ENCODE measurements at places on chromosomes 1 and 21.
A peak's percentile ranks its signal among the peaks of the same experiment; 100 is the strongest.

DNA sequence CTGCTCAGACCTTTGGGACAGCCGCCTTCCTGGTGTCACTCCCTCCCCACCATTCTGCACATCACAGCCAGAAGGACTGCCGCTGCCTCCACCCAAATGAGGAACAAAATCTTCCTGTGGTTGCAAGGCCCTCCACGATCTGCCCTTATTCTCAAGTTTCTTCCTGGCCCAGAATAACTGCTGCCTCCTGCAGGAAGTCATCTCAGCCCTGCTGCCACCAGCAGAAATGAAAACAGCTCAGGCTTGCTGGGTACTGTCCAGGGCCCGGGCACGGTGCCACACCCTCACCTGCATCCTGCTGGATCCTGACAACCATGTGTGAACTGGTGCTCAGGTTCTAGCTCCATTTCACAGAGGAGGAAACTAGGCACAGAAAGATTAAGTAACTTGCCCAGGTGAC is 2.8 kb downstream of the CLDN19 start:
- no peak for DNase-seq

- no peak for DNase-seq
These were observed 20.7 kb upstream of the ZC3H12A start for GRCh38 chr1:37453647-37454046.

DNA sequence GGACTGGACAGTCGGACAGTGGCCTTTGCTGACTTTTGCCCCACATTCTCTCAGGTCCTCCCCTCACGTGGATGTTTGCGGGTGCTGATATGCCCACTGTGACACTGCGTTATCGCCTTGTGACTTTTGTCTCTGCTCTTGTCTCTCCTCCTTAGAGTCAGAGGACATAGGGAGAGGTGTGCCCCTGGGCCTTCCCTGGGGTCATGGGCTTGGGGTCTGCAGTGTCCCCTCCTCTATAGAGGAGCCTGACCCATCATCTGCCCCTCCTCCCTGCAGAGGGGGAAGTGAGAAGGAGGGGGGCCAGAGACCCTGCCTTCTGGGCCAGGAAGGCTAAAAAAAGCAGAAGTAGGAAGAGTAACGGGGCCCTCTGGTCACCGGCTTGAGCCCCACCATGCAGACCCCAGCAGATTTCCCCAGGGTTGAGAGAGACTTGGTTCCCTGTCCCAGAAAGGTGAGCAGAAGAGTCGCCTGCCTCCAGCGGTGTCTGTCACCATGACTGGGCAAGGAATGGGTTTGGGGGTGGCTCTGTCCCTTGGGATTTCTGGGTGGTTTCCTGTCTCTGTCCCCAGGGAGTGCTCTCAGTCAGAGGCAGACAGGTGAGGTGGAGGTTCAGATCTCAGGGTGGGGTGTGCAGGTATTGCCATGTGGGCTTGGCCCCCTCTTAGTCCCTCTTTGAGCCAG is 13.3 kb downstream of the RPS6KA1 start:
- DNase-seq, result no peak

- DNase-seq, result no peak
These were observed 326.4 kb downstream of the NTNG1 start for GRCh38 chr1:107467286-107467685.

DNA sequence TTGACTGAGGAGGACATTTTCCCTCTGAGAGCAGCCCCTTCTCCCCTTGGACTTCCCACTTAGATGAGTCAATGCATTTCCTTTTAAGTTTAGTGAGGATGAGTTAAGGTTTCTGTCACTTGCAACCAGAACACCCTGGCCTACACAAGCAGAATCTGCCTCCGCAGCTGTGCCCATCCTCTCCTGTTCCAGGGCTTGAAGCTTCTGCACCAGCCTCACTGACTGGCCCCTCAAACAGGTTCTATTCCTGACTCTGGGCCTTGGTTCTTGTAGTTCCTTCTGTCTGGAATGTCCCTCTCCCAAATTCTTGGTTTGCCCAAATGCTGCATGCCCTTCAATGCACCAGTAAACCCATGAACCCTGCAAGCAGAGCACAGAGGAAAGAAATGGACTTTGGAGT is 394.4 kb downstream of the PTPRU start:
- no peak for DNase-seq

- no peak for DNase-seq
These were observed 143.6 kb upstream of the WNT4 start for GRCh38 chr1:22286491-22286890.

DNA sequence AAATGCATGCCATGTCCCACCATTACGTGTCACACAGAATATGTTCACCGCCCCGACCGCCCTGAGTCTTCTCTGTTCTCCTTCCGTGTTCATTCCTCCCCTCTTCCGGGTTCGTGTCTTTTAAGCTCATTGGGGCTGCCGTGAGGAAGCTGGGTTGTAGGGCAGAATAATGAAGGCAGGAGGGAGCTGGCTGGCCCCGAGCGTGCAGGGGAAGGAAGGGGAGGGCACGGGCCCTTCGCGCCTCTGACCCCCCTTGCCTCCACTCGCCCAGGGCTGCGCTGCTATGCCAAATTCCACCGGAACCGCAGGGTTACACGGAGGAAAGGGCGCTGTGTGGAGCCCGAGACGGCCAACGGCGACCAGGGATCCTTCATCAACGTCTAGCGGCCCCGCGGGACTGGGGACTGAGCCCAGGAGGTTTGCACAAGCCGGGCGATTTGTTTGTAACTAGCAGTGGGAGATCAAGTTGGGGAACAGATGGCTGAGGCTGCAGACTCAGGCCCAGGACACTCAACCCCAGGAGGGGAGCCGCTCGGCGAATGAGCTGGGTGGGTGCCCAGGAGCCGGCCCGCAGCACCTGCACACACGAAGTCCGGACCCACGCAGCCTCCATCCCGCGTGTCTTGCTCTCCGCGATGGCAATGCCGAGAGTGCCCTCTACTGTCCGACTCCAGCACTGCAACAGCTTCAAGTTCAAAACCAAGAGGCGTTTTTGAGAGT is 16.5 kb upstream of the AGTRAP start:
- DNase-seq, result peak; percentile 89

- no peak for DNase-seq
These were observed 41.6 kb upstream of the GUCA2A start for GRCh38 chr1:42206164-42206563.

DNA sequence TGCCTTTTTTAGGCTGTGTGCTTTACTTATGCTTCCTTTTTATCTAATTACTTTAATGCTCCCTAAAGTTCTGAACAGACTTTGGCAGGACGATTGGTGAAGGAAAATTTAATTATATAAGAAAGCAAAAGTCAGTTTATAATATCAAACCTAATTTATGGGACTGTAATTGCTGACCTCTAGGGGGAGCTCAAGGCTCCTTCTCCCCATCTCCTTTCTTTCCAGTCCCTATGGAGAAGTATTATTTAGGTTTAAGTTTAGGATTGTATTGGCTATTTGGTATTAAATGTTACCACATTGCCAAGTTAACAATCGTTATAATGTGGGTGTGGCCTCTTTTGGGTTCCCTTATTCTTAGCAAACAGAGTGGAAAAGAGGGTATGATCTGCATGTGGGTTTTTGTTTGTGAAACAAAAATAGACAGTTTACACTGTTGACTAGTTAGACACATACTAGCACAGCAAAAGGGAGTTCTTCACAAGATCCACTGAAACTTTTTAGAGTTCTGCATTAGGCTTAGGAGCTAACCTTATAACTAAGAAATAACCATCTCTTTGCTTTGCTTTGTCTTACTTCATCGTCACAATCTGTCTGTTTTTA is 48.2 kb upstream of the TNFSF4 start:
- peak; percentile 30 for DNase-seq

DNA sequence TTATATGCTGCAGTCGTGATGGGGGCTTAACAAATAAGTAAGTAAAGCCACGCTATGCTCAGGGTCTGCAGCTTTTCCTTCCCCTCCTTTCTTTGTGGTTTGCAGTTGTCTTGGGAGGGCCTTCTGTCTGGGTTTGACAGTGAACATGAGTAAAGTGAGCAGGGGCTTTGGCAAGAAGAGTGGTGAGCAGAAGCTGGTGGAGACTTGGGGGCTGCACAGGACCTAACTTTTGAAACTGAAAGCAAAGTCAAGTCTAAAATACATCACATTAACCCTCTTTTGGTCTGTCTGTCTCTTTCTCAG is 368.6 kb upstream of the VAMP3 start:
- no peak for DNase-seq

DNA sequence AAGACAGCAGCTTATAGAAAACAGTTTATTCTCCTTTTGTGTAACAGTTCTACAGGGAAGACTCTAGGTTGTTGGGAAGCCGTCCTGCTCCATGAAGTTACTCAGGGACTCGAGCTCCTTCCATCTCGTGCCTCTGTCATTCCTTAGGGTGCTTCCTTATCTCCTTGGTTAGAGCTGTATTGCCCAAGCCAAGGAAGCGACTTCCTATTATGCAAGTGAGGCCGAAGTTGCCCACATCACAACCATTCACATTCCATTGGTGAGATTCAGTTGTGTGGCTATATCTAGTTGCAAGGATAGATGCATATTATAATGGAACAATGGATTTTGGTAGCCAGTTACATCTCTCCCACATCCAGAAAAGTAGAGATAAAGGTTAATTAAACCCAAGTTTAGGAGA is 9.0 kb downstream of the GSTM5 start:
- DNase-seq, result no peak

DNA sequence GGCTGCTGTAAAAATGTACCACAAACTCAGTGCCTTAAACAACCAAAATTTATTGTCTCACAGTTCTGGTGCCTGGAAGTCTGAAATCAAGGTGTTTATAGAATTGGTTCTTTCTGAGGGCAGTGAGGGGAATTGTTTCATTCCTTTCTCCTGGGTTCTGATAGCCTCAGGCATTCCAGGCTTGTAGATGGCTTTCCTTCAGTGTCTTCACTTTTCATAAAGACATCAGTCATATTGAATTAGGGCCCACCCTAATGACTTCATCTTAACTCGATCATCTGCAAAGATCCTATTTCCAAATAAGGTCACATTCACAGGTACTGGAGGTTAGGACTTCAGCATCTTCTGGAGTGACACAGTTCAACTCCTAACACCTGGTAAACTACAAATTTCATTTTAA is 15.0 kb downstream of the CDKN2C start:
- DNase-seq, result no peak

DNA sequence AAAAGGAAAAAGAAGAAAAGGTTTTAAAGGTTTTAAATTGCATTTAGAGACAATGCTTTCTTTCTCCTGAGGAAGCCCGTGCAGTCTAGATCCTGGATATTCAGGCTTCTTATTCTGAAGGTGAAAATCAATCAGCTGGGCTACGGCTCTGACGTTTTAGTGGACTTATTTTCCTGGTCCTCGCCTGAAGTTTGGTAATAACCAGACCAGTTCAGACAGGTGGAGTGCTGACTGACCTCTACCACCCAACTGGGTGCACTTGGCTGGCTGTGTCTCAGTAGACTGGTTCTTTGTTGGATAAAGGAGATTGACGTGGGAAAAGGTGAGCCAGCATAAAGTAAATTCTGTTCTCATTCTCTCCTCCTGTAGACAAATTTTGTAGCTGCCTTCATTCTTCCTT is 7.2 kb upstream of the ATP1A1 start:
- no peak for DNase-seq

GRCh38 chr21:16307256-16307655 is 577.5 kb downstream of the USP25 start:
- DNase-seq, result peak; percentile 33

GRCh38 chr1:78156805-78157521 is 111.2 kb downstream of the GIPC2 start:
- peak; percentile 20 for DNase-seq

DNA sequence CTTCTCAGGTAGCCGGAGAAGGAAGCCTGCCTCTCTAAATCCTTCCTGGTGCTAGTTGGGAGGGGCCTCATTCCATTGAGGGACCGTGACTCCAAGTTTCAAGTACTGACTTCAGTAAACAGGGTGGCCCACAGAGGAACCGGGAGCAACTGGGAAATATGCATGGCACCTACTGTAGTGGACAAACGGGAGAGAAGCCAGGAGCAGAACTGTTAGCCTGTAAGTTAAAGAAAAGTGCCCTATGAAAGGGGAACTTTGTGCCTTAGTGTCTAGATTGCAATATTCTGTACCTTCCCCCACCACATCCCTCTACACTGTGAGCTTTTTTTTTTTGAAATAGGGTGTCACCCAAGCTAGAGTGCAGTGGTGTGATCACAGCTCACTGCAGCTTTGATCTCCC is 33.2 kb upstream of the KANK4 start:
- DNase-seq, result no peak

DNA sequence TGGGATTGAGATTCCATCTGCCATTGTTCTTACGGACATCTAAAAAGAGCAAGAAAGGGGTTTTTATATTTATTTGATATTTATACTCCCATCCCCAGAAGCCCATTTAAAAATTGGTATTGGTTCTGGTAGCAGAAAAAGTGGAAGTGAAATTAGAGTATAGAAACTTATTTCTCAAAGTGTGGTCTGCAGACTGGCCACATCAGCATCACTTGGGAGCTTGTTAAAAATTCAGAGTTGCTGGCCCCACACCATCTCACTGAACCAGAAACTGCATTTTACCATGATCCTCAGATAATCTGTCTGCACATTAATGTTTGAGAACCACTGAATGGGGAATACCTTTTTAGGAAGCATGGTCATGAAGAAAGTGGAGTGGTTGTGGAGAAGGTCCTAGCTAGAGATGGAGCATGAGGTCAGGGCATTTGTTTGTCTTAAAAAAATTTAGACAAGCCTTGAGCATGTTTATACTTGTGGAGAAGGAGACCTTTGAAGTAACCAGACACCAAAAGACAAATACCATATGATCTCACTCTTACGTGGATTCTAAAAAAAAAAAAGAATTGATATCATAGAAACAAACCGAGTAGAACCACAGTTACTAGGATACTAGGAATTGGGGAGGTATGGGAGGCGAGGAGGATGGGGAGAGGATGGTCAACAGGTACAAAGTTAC is 116.3 kb downstream of the ST6GALNAC3 start:
- DNase-seq, result no peak

DNA sequence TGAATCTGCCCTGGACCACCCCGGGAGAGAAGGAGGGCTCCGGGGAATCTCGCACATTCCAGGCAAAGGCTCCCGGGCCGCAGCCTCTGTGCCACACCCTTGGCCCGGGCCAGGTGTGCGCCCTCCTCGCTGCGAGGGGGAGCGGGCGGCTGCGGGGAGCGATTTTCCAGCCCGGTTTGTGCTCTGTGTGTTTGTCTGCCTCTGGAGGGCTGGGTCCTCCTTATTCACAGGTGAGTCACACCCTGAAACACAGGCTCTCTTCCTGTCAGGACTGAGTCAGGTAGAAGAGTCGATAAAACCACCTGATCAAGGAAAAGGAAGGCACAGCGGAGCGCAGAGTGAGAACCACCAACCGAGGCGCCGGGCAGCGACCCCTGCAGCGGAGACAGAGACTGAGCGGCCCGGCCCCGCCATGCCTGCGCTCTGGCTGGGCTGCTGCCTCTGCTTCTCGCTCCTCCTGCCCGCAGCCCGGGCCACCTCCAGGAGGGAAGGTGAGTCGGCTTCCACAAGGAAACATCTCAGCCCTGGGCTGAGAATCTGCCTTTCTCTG is at the start of gene LAMC2:
TSS of gene LAMC2 (plus strand) at position 324 of the 550 bp plus-strand sequence. CDS start at position 413, 89 bp downstream.
- peak; percentile 64 for DNase-seq

DNA sequence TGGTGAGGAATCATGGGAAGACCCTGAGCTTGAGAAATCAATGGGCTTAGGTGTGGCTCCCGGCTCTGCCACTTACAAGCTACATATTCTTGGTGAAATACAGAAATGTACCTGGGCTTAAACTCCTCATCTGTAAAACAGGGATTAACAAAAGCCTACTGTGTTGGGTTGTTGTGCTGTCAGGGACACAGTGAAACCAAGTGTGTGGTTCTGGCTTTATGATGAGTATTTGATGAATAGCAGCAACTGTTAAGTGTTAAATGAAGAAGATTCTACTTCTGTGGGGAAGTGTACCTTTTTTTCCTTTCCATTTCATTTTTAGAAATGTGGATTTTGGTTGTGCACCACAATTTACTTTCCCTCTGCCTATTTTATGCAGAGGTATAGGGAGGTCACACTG is 41.1 kb upstream of the DUSP10 start:
- no peak for DNase-seq

Data from eye (tissue), 1 donor.